Mesenteric fat pad (tissue), 1 donor: ENCODE measurements at places on chromosomes 12 and 14. TPM values are rescaled to one million over a fixed set of nuclear protein-coding genes. Genes with fewer than 3 reads are reported as not detected.

- no peak for DNase-seq
These were observed 484.7 kb downstream of the LRIG3 start for GRCh38 chr12:58435647-58436046.

DNA sequence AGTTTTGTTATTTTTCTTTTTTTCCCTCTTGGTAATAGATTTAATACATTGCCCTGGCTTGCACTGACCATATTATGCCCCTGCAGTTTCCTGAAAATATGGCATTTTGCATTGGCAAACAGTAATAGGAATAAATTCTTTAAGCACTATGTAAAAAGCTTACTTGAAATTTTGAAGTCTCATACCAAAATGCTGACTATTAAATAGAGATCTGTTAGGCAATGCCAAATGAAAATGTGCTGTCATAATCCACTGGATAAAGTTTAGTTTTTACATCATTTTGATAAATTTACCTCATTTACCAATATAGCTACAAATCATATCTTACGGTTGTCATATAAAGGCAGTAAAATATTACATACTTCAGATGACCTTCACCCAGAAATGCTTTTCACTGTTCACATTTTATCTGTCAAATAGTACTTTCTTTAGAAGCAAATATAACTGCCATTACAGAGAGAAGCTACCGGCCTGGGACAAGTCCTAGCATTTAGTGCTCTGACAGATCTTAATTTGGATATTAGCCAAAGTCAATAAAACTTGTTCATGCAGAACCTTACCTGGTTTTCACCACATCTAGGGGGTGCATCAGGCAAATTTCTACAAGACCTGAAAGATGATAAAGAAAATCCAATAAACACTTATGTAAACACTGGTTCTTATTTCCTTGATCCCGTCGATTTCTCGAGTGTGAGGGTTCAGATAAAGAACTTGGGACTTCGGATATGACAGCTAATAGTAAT lies 212.9 kb downstream of the PAX9 start:
- DNase-seq, result no peak

GRCh38 chr12:107349008-107349747 lies 255.8 kb upstream of the CRY1 start:
- DNase-seq, result no peak

DNA sequence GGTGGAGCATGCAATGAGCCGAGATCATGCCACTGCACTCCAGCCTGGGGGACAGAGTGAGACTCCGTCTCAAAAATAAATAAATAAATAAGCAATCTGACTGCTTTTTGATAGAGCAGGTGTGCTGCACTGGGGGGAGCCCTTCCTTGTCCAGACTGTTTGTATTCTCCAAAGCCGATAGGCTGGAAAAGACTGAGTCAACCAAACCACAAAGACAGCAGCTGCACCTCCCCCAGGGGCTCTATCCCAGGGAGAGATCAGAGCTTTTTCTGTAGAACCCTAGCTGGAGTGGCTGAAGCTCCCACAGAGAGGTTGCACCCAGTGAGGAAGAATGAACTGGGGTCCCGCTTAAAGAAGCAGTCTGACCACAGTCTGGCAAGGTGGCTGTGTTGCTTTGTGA lies 45.8 kb upstream of the LALBA start:
- no peak for DNase-seq

GRCh38 chr14:99515301-99516155 lies 34.3 kb downstream of the CCNK start:
- peak; percentile 72 for DNase-seq

DNA sequence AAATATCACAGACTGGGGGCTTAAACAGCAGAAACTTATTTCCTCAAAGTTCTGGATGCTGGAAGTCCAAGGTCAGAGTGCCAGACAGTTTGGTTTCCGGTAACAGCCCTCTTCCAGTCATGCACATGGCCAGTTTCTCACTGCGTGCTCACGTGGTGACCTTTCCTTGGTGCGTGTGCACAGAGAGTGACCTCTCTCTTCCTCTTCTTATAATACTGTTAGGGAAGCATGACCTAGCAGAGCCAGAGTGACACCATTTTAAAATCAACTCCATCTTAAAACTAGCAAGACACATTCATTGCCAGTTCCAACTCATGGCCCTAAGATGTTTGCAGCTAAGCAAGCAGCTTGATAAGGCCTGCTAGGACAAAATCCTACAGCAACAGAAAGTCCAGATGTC lies 221.5 kb upstream of the DAAM1 start:
- DNase-seq, result no peak

- DNase-seq, result no peak
These were observed 6.8 kb downstream of the MMP17 start for GRCh38 chr12:131834798-131835615.

- no peak for DNase-seq
These were observed 126.4 kb downstream of the PIWIL1 start for GRCh38 chr12:130463818-130464670.

GRCh38 chr14:98950353-98950895 lies 321.6 kb downstream of the BCL11B start:
- DNase-seq, result no peak

Gene MGP
- 2,401 TPM for total RNA-seq

DNA sequence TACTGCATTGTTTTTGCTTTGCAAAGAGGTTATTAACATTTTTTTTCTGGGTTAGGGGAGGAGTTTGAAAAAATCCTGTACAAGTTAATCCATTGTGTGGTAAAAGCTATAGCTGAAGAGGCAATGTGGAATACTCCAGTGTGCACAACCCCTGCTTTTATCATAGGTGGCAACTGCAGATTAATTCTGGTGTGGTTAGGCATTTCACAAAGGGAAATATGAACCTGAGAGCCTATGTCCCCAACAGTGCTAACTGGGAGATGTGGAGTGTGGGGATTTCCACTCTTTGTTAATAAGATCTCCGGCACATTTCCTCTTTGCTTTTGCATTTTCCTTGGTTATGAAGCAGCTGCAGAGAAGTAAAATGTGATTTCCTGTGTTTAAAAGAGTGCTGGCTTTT lies 33.6 kb downstream of the PRORP start:
- no peak for DNase-seq

- no peak for DNase-seq
These were observed 6.1 kb upstream of the GPRC5A start for GRCh38 chr12:12885096-12885792.

Gene RNFT2
- total RNA-seq, result 2.1 TPM

DNA sequence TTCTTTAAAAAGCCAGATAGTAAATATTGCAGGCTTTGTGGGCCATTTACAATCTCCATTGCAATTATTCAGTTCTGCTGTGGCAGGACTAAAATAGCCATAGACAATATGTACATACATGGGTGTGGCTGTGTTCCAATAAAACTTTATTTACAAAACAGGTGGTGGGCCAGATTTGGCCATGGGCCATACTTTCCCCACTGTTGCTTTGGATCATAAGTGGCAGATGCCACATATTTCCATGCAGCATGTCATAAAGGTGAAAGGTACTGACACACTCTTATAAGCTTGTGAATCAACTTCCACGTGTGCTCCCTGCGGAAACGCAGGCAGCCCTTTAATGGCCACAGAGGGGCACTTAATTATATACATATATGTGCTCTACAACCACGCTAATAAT lies 244.4 kb upstream of the FOXN3 start:
- no peak for DNase-seq

Gene TRHDE
- total RNA-seq, result 14.5 TPM
